ENCODE measurements at places on chromosomes 2 and 18.

DNA sequence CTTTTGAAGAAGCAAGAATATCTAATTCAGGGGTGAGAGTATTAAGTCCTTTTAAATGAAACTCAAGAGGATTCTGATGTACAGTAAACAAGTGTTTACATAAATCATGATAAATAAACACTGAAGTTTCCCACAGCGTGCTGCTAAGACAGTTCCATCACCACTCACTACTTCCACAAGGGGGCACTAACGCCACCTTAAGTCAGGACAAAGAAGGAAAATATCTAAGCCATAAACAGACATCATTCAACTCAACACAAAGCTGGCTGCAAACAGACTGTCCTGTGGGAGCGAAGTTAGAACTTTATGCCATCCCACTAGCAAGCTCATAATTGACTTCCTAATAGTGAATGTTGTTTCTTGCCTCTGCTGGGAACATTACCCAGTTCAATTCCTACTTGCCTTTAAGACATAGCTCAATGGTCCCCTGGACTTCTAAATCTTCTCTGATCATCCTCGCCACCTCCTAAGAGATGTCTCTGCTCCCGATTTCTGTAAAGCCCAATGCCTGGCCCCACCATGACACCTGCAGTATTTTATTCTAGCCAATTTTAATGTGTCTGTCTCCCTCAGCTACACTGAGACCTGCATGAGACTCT, 36.5 kb downstream of the MRPL44 start:
- peak; percentile 82 for DNase-seq

DNA sequence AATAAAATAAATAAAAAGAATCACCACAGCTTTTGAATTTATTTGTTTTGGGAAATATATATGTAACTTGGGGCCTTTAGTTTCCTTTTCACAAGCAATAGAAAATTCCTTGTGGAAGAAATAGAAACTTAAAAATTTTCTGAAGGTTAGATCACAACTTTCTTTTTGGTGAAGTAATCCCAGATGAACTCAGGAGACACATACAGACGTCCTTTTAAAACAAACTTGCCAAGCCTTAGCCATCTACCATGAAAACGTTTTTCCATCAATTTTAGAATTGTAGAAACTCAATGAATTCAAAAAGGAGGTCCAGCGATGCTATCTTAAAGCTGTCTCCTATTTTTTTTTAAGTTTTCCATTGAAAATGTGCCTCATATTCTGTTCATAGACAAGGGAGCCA, 225.6 kb downstream of the ASXL3 start:
- DNase-seq: no peak

- no peak for DNase-seq
These were observed 2.7 kb upstream of the TMBIM1 start for GRCh38 chr2:218295029-218295428.

DNA sequence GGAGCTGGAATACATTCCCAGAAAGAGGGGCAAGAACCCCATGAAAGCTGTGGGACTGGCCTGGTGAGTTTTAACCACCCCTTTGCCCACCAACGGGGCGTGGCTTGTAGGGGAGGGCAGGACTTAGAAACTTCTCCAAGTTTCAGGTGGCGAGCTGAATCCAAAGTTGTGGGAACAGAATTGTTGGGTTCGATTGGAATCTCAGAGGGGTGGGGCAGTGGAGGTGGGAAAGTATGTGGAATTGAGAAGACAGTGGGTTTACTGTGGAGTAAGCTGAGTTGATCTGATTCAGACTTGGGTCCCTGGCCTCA, 1.1 kb downstream of the PNKD start:
- DNase-seq: no peak

GRCh38 chr2:230796280-230796862, 68.4 kb upstream of the ITM2C start:
- peak; percentile 56 for DNase-seq

- DNase-seq: no peak
These were observed 139.6 kb downstream of the MYO1B start for GRCh38 chr2:191384829-191385228.

- no peak for DNase-seq
These were observed 179.1 kb upstream of the LYPD1 start for GRCh38 chr2:132849118-132849517.

DNA sequence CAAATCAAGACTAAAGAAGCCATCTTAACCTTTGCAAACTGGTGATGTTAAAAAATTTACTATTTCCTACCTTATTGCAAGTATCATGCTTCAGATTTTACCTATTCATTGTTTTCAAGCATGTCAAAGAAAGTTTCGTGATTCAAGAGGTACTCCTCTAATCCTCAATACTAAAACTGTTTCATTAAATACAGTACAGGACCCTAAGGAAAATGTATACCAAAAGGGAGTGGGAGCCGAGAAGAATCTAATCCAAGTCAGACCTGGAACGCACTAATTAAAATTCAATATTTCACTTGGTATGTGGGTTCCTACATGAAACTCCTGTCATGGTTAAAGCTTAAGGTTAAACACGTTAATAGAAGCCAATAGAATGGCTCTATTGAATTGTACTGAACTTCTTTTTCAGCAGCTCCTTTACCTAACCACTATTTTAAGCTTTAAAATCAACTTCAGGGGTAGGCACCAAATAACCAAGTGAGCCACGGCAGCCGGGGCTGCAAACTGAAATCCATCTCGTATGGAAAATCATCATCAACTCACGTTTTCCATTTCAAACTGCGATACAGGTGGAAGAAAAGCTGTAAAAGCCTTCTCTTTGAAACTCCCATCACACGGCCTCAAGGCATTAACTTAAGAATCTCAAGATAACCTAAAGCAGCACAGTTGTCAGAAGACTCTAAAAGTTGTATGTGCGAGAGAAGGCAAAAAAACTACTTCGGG, 188.8 kb downstream of the ZEB2 start:
- peak; percentile 46 for DNase-seq

- DNase-seq: peak; percentile 90
These were observed 44.2 kb upstream of the TBR1 start for GRCh38 chr2:161371869-161372268.

DNA sequence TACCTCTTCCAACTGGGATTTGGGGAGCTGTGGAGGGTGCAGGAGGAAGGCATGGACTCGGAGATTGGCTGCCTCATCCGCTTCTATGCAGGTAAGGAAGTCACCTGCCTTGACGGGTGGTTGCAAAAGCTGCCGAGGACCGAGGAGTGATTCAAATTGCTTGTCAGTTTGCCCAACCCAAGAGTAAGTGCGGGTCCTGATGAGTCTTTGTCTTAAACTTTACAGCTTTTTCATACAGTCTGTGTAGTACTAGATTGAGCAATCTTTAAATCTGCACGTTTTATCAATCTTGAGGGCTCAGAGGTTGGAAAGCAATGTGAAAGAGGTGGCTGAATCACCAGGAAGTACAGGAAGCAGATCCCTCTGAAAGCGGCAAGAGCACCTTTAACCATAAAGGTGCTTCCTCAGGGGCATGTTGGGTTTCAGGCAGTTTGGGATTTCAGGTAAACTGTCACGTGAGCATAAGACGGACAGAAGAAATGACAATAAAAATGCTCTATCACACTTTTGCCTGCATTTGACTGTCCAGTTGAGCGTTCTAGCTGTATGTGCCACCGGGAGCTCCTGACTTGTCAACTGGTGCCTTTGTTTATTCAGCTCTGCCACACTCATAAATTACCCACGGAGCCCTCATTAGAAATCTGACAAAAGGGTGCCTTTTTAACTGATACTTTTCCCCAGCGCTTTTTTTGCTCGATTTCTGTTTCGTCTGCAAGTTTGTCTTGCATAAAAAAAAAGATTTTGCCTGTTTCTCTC, 2.0 kb downstream of the PHLPP1 start:
- peak; percentile 79 for DNase-seq

All from mesendoderm (in vitro differentiated cells).